ENCODE measurements at places on chromosomes 11 and 22.

GRCh38 chr11:6864438-6864837 lies 1.6 kb downstream of the OR10A2 start:
- no peak for DNase-seq

GRCh38 chr22:35558031-35558430 lies 17.4 kb downstream of the RASD2 start:
- no peak for DNase-seq

DNA sequence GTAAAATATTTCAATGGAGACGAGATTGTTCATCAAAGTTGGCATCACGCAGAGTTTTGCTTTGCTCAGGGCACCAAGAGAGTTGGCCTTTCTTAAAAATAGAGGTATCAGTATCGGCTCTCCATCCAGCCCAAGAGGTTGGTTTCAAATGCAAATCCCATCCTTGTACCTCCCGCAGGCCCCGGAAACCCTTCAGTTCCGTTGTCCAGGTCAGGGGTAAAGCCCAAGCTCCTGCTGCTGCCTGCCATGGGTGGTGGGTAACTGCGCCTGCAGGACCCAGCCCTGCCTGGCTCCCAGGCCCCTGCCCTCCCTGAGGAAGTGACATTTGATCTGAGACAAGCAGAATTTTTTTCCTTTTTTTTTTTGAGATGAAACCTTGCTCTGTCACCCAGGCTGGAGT lies 49.3 kb upstream of the RTL6 start:
- no peak for DNase-seq

GRCh38 chr11:9462172-9462799 lies 1.5 kb downstream of the ZNF143 start:
- DNase-seq = no peak

GRCh38 chr22:44181912-44182587 lies 1.3 kb downstream of the PARVG start:
- peak; percentile 64 for DNase-seq

DNA sequence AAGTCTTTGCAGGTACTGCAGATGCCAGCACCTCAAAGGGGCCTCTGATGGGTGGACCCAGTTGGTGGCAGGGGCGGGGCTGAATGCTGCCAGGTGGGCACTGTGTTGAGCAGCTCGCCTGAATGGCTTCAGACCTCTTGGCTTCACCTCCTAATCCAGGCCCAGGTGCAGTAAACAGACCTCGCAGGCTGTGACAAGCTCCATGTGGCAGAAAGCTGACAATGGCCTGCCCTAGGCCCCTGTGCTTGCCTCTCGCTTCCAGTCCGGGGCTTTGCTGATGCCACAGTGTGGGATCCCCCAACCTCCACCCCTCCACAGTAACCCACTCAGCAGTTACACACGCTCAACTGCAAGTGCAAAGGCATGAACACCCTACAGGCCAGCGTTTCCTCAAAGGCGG lies 9.4 kb downstream of the IGLL1 start:
- DNase-seq = no peak

DNA sequence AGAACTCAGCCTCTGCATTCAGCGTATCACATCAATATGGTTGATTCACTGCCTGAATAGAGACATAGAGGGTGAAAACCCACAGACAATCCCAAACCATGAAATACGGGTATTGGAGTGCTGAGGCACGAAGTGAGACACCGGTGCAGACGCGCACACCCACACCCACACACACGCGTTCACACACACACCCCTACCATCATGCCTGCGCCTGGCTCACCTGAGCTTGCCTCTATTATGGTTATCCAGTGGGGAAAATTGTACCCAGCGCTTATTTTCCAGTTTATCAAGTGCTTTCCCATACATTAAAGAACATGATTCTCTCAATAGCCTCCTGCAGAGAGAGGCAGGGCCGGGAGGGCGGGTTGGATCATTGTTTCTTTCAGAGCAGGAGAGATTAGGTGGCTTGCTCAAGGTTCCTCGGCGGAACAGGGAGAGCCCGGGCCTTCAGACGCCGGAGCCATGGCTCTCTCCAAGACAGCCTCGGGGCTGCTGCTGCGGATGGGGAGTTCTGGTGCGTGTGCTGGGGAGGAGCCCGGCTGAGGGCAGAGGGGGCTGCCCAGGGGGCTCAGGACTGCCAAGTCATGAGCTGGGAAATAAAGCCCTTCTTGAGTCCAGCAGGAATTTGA lies 78.9 kb upstream of the THY1 start:
- DNase-seq = no peak

GRCh38 chr22:26977741-26978376 lies 320.5 kb downstream of the MIAT start:
- DNase-seq = no peak

DNA sequence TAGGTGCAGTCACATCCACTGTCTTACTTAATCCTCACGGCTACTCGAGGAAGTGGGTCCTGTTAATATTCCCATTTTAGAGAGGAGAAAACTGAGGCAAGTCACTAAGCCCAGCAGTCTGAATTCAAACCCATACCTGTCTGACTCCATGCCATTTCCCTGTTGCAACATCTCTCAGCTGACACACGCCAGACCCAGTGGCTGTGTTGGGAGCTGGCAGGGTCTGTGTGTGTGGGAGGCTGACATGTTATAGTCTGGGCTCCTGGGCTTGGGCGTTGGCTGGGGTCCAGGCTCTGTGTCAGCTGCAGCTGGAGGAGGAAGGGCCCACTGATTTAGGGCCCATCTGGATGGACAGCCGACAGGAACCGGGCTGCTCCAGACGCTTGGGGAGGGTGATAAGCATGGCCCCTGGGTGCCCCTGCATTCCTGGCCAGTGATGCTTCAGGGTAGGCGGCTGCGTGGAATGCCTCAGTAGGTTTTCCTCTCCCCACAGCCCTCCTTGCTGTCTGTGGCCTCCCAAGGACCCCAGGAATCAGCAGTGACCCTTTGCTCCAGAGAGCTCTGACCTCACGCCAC lies 562.5 kb downstream of the MN1 start:
- DNase-seq = no peak

Measured in activated naive CD8-positive, alpha-beta T cell treated with anti-CD3 and anti-CD28 coated beads, Interleukin-2, amount 10 ng/mL, durations not matched to agents 7 days and 5 days (primary cell).